Stimulated activated CD8-positive, alpha-beta memory T cell treated with anti-CD3 and anti-CD28 coated beads, Interleukin-2, amount 100 ng/mL, for 1 hour (primary cell): ENCODE measurements at places on chromosomes 4 and X.

DNA sequence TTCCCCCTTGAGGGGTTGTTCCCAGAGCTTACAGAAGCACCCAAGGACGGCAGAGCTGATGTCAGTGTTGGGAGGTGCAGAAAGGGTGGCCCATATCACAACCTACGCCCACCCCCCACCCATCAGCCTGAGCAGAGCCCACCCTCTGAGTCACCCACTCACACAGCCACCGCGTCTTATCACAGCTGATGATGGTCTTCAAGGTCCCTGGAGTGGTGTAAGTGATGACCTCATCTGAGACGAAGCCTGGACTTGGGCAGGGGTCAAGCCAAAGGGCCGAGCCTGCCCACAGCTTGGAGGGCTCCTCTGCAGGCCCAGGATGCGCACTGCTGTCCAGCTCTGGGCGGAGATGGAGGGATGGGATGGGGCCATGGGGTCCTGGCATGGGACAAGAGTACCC is 3.0 kb upstream of the HTRA3 start:
- no peak for DNase-seq

DNA sequence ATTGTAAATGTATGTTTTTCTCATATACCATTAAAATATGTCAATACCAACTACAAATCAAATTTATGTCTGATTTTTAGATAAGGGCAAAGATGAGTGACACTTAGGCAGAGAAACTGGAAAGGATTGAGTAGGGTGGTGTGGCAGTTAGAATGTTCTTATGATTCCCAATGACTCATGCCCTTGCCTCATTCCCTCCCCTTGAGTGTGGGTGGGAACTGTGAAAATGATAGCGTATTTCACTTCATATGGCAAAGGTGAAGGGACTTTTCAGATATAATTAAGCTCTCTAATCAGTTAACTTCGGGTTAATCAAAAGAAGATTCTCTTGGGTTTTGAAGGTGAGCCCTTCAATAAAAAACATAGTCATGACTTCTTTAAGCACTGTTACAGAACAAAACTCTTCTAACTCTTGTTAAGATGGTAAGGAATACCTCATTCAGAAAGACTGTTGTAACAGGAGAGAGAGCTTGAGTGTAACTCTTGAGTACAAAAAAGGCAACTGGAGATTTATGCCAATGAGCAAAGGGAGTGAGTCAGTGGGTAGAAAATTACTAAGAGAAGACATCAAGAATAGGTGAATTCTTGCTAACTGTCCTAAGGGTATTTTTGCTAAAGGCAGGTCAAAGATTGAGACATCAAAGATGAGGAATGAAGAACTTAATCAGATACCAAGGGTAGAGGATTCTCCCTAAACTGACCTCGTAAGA is 329.5 kb downstream of the KCTD8 start:
- no peak for DNase-seq

DNA sequence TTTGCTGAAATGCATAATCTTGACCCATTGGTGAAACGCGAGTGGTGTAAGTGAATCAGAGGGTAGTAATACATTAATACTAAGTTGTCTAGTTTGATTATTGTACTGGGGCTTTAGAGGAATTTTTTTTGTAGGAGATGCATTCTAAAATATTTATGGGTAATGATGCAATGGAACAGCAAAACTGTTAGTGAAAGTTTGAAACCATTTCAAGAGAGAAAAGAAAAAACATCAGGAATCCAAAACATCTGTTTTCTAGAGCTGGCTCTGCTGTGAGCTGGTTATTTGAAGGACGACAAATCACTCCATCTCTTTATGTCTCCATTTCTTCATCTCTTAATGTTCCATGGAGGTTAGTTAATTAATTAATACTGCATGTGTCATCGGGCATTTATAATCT is 351.9 kb upstream of the FAT1 start:
- no peak for DNase-seq

DNA sequence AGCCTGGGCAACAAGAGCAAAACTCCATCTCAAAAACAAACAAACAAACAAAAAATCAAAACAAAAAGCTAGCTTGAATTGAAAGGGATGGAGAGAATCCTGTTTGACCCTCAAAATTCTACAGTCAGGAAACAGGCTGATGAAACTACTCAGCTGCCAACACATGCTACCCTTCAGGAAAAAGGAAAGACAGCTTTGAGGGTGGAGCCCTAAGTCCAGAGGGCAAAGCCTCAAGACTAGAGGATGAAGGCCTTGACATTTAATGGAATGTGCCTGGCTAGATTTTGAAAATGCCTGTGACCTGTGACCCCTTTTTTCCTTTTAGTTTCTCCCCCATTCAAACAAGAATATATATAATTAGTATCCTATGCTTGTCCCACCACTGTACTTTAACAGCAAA is 27.1 kb downstream of the MORC4 start:
- no peak for DNase-seq

DNA sequence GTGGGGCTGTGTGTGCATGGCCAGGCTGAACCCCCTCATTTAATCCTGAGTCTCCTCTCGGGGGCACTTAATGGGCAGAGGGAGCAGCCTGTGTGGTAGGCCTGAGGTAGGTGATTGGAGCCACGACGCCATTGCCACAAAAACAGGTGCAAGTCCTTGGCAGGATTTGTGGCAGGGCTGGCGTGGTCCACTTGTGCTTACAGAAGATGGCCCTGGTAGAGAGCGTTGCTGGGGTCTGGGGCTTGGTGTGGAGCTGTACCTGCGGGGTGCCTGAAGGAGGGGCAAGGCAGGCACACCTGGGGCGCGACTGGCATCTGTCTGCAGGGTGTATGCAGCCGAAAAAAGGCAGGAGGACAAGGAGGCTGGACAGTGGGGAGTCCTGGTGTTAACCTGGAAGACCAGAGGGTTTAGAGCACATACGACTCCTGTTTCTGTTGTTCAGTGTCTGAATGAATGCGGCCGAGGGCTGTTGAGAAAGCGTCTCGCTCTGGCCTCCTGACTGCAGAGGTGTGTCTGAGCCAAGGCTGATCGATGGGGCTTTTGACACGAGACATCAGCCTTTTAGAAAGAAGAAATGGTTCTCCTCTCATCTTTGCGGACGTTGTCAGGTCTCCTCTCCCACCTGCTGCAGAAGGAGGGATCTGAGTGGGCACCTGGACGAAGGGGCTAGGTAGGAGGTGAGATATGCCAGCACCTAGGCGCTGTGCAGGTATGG is 52.0 kb downstream of the TBC1D14 start:
- DNase-seq, result no peak

GRCh38 chr4:85905761-85906160 is 430.8 kb downstream of the ARHGAP24 start:
- no peak for DNase-seq

- no peak for DNase-seq
Measured at GRCh38 chr4:95044324-95044837, 286.6 kb downstream of the BMPR1B start.

GRCh38 chrX:134647477-134647877 is 10.8 kb downstream of the PLAC1 start:
- DNase-seq, result no peak

DNA sequence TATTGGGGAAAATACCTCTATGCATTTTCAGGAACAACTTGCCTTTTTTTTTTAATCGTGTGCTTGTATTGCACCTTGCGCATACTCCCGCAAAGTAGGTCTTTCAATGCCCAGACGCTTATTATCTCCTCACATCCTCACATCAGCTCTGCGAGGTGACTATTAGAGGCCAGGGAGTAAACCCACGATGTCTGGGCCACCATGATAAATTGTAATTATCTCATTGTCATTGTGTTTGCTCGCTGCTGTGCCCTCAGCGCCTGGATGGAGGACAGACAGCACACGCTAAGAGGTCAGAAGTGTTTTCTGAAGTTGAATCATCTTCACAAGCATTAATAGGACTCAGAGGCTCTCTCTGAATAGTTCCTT is 1.0 kb upstream of the RELL1 start:
- DNase-seq, result no peak

GRCh38 chr4:98516042-98516440 is 142.4 kb downstream of the TSPAN5 start:
- DNase-seq, result no peak

DNA sequence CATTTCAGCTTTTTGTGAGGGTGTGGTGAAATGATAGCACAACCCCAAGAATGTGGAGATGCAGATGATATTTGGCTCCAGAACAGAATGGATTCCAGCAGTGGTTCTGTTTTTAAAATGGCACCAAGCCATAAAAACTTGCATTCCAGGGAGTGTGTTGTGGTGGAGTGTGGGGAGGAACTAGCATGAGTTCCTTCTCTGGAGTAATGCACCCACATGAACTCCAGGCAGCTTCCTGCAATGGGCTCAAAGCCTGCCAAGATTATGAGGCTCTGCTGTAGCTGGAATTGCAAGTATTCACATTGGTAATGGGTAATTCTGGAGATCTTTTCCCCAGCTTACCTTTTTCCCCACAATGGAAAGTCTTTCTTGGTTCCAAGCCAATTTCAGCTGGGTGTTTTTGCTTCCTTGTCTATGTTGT is 161.4 kb downstream of the RAB28 start:
- no peak for DNase-seq

DNA sequence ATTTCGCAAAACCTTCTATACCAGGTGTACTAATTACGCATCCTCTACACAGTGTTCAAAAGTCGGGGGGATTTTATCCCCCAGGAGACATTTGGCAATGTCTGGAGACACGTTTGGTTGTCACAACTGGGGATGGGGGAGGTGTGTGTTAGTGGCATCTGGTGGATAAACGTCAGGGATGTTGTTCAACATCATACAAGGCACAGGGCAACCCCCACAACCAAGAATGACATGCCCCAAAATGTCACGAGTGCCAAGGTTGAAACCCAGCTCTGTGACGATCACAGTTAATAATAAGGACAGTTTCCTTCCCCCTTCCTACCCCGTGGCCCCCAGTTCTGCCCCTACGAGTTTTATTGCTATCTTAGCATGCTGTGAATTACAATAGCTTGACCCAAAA is 15.9 kb upstream of the SEL1L3 start:
- DNase-seq, result no peak

GRCh38 chr4:155085843-155086530 is 122.4 kb upstream of the NPY2R start:
- no peak for DNase-seq

GRCh38 chr4:165060938-165061337 is 7.3 kb downstream of the TRIM75 start:
- DNase-seq, result no peak

DNA sequence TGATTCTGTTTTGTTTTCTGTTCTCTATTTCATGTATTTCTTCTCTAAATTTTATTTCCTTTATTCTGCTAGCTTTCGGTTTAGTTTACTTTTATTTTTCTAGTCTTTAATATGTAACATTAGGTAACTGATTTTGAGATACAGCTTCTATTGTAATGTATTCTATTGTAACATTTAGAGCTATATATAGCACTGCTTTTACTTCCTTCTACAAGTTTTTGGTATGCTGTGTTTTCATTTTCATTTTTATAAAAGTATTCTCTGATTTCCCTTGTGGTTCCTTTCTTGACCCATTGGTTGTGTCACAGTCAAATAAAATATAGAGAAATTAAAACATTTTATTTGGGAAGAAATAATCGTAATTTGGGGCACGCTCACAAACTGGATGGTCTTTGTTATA is 13.9 kb upstream of the CT47A1 start:
- no peak for DNase-seq

DNA sequence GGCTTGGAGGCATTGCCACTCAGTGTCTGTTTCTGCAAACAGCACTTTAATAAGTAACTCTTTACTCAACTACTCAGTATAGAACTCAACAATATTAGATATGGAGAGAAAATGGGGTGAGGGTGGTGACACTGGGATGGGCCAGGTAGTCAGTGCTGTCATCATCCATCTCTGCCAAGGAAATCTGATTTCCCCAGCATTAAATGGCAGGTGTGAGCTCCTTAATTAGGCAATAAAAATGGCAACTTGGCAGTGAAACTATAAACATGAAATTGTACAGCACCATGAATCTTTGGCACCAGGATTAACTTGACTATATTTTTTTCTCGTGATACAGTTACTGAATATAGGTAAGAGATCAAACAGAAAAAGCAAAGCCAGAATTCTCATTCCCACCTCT is 146.2 kb downstream of the GLRA2 start:
- DNase-seq, result no peak

DNA sequence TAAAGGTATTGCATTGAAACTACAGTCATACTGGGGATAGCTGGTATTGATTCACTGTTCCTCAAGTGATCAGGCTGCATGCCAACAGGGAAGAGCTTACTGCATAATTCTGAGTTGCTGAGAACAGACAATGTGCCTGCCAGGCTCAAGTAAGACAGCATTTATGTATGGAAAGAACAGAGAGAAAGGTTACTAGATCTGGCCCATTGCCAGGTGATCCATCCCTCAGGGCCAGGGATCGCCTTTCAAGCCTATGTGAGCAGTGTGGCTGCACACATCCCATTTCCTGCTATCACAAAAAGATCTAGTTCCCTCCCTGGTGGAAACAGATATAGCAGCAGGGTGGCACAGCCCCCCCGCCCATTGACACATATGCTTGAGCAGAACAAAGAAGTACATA is 254.0 kb downstream of the TMA16 start:
- DNase-seq, result no peak

- DNase-seq, result no peak
Measured at GRCh38 chr4:8322794-8323704, 53.5 kb downstream of the HTRA3 start.

GRCh38 chr4:149031399-149031798 is 589.2 kb upstream of the NR3C2 start:
- no peak for DNase-seq

- DNase-seq, result no peak
Measured at GRCh38 chrX:107823456-107823855, 2.2 kb upstream of the MID2 start.

GRCh38 chrX:134603806-134604700 is 54.2 kb downstream of the PLAC1 start:
- no peak for DNase-seq
